ENCODE measurements at places on chromosomes 5 and 9.
A peak's percentile ranks its signal among the peaks of the same experiment; 100 is the strongest.

- no peak for DNase-seq
These were observed 6.2 kb downstream of the TERT start for GRCh38 chr5:1288439-1289335.

DNA sequence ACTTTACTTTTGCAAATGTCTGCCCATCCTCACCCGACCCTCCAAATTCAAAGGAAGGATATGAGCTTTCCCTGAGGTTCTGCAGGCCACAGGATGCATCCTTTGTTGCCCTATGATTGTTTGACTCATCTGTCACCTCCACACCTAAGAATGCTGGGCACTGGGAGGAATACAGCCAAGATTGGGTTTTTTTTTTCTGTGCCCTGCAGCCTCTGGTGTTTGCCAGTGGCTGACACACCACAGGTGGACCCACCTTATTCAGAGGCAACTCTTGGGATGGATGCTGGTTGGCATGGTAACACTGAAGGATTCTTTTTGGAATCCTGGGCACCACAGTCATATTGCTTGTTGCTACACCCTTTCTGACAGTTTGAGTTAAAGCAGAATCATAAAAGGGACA lies 29.7 kb downstream of the C9orf152 start:
- no peak for DNase-seq

DNA sequence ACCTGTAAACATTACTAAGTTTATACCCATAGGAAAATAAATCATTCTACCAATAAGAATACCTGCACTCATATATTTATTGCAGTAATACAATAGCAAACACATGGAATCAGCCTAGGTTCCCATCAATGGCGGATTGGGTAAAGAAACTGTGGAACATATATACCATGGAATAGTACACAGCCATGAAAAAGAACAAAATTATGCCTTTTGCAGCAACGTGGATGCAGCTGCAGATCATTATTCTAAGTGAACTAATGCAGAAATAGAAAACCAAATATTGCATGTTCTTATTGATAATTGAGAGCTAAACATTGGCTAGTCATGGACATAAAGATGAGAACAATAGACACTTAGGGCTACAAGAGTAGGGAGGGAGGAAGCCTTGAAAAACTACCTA lies 667.4 kb upstream of the WWC1 start:
- DNase-seq: no peak

- no peak for DNase-seq
These were observed 7.5 kb upstream of the PRLR start for GRCh38 chr5:35237580-35238376.

DNA sequence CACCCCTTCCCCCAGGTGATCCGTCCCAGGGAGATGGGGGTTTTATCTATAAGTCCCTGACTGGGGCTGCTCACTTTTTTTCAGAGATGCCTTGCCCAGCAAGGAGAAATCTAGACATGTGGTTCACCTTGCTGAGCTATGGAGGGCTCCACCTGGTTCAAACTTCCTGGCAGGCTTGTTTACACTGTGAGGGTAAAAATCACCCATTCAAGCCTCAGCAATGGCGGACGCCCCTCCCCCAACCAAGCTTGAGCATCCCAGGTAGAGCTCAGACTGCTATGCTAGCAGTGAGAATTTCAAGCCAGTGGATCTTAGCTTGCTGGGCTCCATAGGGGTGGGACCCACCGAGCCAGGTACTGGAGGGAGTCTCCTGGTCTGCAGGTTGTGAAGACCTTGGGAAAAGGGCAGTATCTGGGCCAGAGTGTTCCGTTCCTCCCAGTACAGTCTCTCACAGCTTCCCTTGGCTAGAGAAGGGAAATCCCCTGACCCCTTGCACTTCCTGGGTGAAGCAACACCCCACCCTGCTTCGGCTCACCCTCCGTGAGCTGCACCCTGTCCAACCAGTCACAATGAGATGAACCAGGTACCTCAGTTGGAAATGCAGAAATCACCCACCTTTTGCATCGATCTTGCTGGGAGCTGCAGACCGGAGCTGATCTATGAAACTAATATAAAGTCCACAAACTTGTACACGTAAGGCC lies 231.7 kb downstream of the CTNND2 start:
- no peak for DNase-seq

DNA sequence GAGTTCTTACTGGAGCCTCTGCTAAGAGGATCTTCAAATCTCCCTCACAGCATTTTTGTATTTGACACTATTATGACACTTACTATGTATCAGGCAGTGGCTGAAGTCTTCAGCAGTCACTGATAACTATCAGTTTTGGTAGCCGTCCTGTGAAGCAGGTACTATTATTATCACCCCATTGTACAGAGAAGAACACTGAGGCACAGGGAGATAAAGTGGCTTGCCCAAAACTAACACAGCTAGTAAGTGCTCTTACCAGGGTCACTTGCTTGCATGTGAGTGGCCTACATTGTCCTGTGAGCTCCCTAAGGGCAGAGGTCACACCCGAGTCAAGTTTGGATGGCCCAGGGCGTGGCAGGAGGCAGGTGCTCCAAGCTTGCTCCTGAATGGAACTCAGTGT lies 16.8 kb downstream of the GABBR2 start:
- no peak for DNase-seq

DNA sequence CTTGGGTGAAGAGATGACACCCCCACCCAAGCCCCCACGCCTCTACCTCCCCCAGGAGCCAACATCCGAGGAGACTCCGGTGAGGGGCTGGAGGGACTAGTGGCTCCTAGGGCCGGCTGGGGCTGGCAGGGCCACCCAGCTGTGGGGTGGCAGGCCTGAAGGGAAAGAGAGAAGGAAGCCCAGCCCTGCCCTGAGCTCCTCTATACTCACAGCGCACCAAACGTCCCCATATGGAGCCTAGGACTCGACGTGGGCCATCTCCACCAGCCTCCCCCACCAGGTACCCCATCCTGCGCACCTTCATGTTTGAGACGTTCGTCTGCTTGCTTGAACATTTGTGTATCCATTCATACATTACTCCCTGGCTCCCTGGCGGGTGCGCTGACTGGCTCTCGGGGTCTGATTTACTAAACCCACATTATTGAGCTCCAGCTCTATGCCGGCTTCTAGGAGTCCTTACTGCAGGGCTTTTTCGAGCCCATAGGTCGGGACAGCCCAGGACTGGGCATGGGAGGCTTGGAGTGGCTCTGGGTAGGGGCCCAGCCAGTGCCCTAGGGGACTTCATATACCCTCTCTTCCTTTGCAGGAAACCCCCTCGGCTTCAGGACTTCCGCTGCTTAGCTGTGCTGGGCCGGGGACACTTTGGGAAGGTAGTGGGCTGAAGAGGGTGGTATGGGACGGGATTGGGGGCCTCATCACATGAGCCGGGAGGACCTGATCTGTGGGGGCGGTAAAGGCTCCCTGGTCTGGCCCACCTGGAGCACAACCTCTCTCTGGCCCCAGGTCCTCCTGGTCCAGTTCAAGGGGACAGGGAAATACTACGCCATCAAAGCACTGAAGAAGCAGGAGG lies 9.1 kb downstream of the ZDHHC12 start:
- no peak for DNase-seq

DNA sequence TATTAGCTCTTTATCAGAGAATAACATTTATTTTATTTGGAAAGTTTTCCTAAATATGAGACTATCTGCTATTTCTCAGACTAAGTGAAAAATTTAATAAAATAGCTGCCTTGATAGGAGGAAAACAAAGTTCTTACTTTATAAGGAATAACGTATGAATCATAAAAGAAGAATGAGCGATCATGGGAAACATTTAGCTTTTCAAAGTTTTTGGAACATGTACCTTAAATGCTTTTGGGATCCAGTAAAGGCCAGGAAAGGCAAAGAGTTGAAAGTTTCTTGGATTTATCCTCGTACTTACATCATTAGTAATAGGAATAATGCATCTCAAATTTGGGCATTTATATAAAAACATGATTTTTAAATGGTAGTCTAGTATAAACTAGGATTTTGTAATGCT lies 19.4 kb downstream of the OGN start:
- no peak for DNase-seq

DNA sequence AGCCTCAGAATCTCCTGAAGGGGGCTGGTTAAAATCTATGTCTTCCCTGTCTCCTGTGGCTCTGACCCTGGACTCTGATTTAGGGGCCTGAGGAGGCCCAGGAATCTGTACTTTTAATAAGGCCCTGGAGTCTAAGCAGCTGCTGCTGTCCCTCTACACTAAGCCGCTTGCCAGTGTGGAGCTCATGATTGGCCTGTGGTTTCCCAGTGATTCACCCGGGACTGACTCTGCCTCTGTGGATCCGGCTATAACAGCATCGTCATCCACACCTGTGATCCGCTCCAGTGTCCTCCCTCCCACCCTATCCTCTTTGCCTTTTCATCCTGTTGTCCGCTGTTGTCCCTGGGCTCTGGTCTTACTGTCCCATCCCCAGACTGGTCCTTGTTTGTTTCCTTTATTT lies 3.7 kb downstream of the SLC31A2 start:
- no peak for DNase-seq

GRCh38 chr5:135829681-135830383 lies 4.6 kb upstream of the SLC25A48 start:
- DNase-seq: peak; percentile 10

DNA sequence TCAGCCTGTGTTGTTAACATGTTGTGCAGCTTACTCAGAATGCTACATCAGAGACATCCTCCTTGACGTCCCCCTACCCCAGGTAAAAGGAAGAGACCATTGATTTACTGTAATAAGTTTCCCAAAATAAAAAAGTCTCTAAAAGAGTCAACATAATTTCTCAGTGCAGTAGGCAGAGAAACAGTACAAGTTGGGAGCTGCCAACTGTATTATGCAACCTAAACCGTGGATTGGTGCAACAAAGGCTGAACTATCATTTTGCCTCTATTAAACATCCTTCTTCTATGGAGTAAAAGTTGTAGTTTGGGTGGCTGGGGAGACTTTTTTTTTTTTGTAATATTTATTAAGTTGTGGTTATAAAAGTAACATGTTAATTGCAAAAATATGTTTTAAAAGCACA lies 208.0 kb downstream of the NR3C1 start:
- DNase-seq: no peak

- DNase-seq: no peak
These were observed 12.1 kb downstream of the TMEM245 start for GRCh38 chr9:109107402-109108240.

- no peak for DNase-seq
These were observed 169.4 kb upstream of the ANKRD55 start for GRCh38 chr5:56402266-56403220.

DNA sequence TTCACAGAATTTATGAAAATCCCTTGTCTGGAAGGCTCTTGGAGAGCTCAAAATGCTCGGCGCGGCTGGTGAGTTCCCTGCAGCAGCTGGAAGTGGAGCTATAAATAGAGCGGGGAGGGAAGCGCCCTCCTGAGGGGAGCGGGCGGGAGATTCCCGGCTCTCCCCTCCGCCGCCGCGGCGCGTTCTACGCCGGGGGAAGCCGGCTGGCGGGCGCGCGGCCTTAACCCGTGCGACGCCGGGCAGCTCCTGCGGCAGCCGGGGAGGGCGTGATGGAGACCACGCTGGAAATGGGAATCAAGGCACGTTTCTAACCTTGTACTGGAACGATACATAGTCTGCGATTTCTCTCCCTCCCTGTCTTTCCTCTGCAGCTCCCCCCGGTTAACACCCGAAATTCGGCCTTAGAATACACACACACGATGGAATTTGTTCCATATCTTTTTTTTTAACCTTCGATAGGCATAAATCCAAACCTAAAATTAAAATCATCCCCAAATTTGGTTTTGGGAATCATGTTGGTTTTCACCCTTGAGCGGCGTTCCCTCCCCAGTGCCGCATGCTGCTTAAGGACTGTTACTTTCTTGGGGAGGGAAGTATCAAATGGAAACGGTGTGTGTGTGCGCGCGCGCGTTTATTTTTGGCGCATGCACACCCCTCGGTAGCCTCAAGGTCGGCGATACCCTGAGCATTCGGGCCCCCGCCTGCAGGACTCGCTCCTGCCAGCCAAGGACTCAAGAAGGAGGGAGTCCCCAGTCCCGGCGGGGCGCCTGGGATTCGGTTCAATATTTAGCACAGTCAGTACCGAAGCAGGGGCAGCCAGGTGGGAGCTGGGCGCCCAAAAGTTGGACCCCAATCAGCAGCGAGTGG lies 306.3 kb upstream of the KCNN2 start:
- no peak for DNase-seq

DNA sequence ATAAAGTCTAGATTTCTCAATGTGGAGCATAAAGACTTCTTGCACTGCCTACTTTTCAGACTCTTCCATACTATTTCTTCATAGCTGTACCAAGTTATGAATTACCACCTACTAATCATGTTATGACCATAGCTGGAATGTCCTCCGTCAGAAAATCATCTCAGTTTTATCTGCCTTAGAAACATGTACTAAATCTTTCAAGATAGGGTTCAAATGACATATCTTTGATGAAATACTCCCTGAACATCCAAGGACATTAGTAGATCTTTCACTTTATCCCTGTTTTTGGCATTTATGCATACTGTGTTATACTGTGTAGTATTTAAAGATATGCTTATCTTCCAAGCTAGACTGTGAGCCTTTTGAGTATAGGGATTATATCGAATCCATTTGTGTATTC lies 49.6 kb upstream of the MEF2C start:
- no peak for DNase-seq

DNA sequence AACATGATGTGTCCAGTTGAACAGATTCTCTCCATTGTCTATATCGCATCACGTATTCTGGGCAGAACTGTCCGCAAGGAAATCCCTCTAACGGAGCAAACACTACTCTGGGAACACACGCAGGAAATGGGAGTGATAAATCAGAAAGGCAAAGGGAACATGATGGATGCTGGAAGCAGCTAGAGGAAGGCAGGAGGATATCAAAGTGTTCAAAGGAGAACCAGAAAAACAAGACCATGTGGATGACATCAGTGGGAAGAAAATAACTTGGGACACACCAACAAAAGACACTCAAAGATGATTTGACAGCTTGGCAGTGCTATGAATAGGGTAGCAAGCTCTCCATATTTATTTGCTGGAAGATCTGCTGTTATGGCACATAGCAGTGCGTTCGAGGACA lies 142.9 kb downstream of the PLK2 start:
- no peak for DNase-seq

- no peak for DNase-seq
These were observed 13.5 kb upstream of the DMAC1 start for GRCh38 chr9:7813030-7813429.

GRCh38 chr5:111772456-111773122 lies 15.6 kb upstream of the NREP start:
- DNase-seq: no peak

- DNase-seq: no peak
These were observed 26.7 kb downstream of the CDC37L1 start for GRCh38 chr9:4706021-4706420.

DNA sequence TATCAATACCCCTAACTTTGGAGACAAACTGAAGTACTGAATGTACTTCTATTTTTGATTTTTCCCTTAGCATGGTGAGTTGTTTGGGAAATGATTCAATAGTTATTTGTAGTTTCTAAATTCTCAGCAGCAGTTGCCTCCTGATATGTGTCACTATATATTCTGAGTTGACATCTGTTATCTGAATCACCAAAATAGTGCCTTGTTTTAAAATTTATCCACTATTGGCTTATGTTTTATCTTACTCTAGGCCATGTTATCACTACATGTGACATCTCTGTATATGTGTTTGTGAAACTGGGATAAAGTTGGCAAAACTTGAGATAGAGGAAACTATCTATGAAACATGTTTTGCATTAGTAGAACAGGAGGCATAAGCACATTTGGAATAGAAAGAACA lies 317.6 kb downstream of the TLE4 start:
- no peak for DNase-seq

GRCh38 chr9:137167277-137167746 lies 2.5 kb downstream of the LRRC26 start:
- no peak for DNase-seq
